ENCODE measurements at places on chromosomes 1 and 21. TPM values are rescaled to one million over a fixed set of nuclear protein-coding genes. Genes with fewer than 3 reads are reported as not detected.

- peaks cover 70% of the 10 kb centered on the region for H3K27me3 ChIP-seq
- no peak for DNase-seq
- no peaks in the 10 kb centered on the region for H3K4me1 ChIP-seq
- H3K4me3 ChIP-seq = no peak overlapping the region
- no peak overlapping the region for H3K27ac ChIP-seq
These were observed 38.2 kb downstream of the PAX7 start for GRCh38 chr1:18668750-18669404.

- peaks cover 4% of the 10 kb centered on the region for H3K4me1 ChIP-seq
- H3K4me3 ChIP-seq = no peak overlapping the region
- no peaks in the 10 kb centered on the region for H3K27me3 ChIP-seq
- no peaks in the 10 kb centered on the region for H3K36me3 ChIP-seq
- peak; percentile 86 for DNase-seq
These were observed 92.6 kb downstream of the HHIPL2 start for GRCh38 chr1:222455188-222455879.

DNA sequence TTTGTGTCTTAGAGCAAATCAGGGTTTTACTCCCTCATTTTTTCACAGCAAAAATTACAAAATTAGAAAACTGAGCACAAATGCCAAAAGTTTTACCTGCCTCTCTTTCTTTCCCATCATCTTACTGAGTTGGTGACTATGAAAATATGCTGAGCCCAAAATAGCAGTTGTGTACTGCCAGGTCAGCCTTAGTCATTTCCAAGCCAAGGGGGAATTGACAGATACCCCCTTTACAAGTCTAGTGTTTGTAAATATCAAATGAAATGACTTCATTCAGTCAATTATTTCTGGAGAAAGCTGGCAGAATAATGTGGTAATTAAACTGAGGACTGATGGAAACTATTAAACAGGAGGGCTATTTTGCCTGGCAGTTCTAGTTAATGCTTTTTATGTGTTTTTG lies 11.4 kb upstream of the GORAB start:
- no peaks in the 10 kb centered on the region for H3K36me3 ChIP-seq
- DNase-seq = no peak
- no peak overlapping the region for H3K4me3 ChIP-seq
- H3K27ac ChIP-seq = no peak overlapping the region
- no peaks in the 10 kb centered on the region for H3K4me1 ChIP-seq
- H3K27me3 ChIP-seq = no peaks in the 10 kb centered on the region

The OR14K1 gene
- total RNA-seq = not detected

DNA sequence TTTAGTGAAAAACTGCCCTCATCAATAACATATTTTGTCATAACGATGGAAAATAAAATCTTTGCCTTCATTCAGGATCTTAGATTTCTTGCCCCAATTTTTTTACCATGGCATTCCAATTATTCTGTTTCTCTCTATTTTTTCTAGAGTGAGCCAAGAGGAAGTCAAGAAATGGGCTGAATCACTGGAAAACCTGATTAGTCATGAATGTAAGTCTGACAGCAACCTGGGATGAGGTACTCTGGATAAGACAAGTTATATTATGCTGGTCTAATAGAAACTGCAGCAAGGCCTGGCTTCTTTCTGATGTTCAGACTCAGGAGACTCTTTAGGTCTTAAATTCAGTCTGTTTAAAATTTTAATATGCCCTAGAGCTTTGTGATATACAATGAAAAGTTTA lies 3.5 kb downstream of the RGS4 start:
- H3K27me3 ChIP-seq = no peaks in the 10 kb centered on the region
- no peak overlapping the region for H3K27ac ChIP-seq
- no peaks in the 10 kb centered on the region for H3K4me1 ChIP-seq
- H3K36me3 ChIP-seq = no peaks in the 10 kb centered on the region
- no peak for DNase-seq

GRCh38 chr1:235601104-235601503 lies 48.5 kb downstream of the GNG4 start:
- H3K27me3 ChIP-seq = peaks cover 7% of the 10 kb centered on the region
- no peak overlapping the region for H3K4me3 ChIP-seq
- no peak overlapping the region for H3K27ac ChIP-seq
- no peaks in the 10 kb centered on the region for H3K4me1 ChIP-seq
- no peaks in the 10 kb centered on the region for H3K36me3 ChIP-seq

The UMODL1 gene
- total RNA-seq = 0.10 TPM

The CFHR1 gene
- not detected for total RNA-seq

DNA sequence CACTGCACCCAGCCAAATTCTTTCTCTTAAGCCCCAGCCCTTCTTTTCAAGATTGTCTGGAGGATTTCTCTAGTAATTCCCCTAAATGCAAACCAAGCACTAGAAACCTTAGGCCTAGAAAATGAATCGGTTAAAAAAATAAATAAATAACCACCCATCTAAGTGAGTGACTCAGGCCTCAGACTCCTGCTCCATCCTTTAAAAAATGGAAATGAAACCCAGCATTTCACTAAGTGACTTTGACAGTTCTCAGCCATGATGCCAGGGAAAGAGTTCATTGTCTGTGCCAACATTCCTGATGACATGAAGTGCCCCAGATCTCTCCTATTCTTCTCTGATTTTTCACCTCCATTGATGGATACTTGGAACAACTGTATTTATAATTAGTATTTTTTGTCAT lies 415.2 kb upstream of the DAB1 start:
- no peaks in the 10 kb centered on the region for H3K27me3 ChIP-seq
- DNase-seq = no peak
- H3K4me1 ChIP-seq = no peaks in the 10 kb centered on the region
- no peak overlapping the region for H3K27ac ChIP-seq

DNA sequence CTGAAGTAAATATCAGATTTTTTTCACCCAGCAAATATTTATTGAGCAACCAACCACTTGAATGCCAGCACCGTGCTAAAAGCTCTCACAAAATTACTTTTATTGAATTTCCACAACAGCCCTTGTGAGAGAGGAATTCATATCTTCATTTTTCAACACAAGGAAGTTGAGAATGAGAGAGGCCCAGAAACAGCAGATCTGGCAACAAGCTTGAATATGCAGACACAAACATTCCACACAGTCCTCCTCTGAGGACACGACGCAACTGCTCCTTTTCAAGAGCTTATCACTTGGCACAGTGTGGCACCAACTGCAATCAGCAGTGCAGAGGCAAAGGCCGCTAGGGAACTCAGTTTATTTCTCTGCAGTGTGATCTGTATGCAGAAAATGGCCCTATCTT lies 32.2 kb upstream of the IFNAR2 start:
- no peaks in the 10 kb centered on the region for H3K27me3 ChIP-seq
- no peak overlapping the region for H3K4me3 ChIP-seq
- no peaks in the 10 kb centered on the region for H3K36me3 ChIP-seq
- peak; percentile 30 for DNase-seq
- peaks cover 48% of the 10 kb centered on the region for H3K4me1 ChIP-seq
- H3K27ac ChIP-seq = peak overlapping the region; percentile 83

DNA sequence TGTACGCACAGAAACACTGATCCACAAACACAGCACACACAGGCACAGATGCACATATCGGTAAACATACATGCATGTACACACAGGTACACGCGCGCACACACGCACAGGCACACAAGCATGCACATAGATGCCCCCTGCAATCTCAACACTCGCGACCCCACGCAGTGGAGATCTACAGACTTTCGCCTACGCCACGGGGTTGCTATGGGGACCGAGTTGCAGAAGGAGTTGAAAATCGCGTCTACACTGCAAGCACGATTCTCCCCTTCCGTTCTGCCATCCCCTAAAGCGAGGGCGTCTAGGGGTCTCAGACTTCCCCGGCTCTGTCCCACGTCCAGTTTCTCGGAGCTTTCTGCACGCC lies 826 bp downstream of the TRIM17 start:
- H3K4me3 ChIP-seq = peak overlapping the region; percentile 28
- peaks cover 3% of the 10 kb centered on the region for H3K36me3 ChIP-seq
- DNase-seq = peak; percentile 31
- H3K27ac ChIP-seq = no peak overlapping the region
- H3K27me3 ChIP-seq = peaks cover 13% of the 10 kb centered on the region
- peaks cover 7% of the 10 kb centered on the region for H3K4me1 ChIP-seq

DNA sequence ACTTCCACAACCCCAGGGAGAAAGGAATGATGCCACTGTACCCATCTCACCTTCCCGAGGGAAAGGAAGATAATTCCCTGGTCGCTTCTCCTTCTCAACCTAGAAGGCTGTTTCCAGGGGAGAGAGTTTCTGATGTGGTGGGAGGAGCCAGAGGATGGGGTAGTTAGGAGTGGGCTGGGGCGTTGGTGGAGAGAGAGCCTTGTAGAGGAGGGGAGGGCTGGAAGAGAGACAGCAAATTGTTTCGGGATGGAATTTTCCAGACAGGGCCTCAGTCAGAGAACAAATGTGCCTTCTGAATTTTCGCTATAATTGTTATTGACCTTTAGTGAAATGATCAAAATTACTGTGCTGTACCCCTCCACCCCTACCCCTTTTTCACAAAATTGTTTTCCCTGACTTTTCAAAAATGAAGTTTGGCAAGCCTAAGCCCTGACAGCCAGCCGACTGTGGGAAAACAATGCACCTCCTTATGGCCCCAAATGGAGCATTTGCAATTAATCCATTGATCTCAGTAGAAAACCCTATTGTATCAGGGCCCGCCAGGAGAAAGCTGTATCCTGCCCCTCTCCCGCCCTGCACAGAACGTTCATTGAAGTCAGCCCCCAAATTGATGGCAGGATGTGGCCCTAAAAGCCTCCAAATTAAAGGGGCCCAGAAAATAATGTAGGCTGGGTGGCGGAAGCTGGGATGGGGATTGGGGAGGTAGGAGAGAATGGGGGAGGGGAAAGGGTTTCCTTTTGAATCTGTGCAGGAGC lies 69.1 kb upstream of the JUN start:
- no peaks in the 10 kb centered on the region for H3K27me3 ChIP-seq
- H3K36me3 ChIP-seq = no peaks in the 10 kb centered on the region
- no peak for DNase-seq
- no peak overlapping the region for H3K4me3 ChIP-seq

The RGS8 gene
- total RNA-seq = not detected

GRCh38 chr1:179021873-179022272 lies 3.8 kb upstream of the FAM20B start:
- peaks cover 13% of the 10 kb centered on the region for H3K4me1 ChIP-seq
- DNase-seq = peak; percentile 39
- H3K36me3 ChIP-seq = no peaks in the 10 kb centered on the region
- H3K4me3 ChIP-seq = no peak overlapping the region

The CLCA1 gene
- total RNA-seq = not detected

DNA sequence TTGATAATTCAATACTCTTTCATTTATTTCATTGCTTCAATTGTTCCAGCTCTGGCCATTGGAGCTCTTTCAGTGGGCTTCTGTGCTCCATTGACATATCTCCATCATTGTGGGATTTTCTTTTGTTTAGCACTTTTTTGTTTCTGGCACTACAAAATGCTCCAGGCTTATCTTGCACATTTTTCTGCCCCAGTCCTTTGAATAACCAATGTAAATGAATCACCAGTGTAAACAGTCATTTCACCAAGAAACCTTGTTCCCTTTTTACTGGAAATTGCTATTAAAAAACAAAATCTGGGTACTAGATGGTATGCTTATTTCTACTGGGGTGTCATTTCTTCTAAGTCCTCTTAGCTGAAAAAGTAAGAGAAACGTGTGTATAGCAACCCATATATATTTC lies 173.0 kb upstream of the LYPLAL1 start:
- no peaks in the 10 kb centered on the region for H3K27me3 ChIP-seq
- DNase-seq = no peak
- no peak overlapping the region for H3K27ac ChIP-seq
- H3K36me3 ChIP-seq = no peaks in the 10 kb centered on the region

DNA sequence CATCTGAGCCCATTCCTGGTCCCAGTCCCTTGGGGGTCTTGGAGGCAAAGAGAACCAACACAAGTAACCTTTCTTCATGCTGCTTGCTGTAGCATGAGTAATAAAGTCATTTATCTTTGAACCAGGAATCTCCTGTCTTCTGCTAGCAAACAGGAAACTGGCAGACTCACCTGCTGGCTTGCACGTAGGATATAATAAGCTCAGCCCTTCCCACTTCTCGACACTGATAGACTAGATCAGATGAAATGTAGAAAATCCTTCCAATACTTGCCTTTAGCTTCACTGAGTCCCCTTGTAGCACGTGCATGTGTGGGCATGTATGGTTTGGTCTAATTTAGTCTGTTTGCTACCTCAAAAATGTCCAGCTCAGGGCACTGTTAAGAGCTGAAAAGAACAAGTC lies 6.5 kb upstream of the TFF2 start:
- peaks cover 3% of the 10 kb centered on the region for H3K27me3 ChIP-seq
- peak; percentile 12 for DNase-seq
- no peak overlapping the region for H3K4me3 ChIP-seq
- H3K4me1 ChIP-seq = no peaks in the 10 kb centered on the region
- H3K27ac ChIP-seq = no peak overlapping the region

The EVI5 gene
- total RNA-seq = 49.7 TPM

- no peaks in the 10 kb centered on the region for H3K27me3 ChIP-seq
- no peak overlapping the region for H3K4me3 ChIP-seq
- H3K27ac ChIP-seq = peak overlapping the region; percentile 68
These were observed 46.3 kb downstream of the IER5 start for GRCh38 chr1:181134543-181135436.

DNA sequence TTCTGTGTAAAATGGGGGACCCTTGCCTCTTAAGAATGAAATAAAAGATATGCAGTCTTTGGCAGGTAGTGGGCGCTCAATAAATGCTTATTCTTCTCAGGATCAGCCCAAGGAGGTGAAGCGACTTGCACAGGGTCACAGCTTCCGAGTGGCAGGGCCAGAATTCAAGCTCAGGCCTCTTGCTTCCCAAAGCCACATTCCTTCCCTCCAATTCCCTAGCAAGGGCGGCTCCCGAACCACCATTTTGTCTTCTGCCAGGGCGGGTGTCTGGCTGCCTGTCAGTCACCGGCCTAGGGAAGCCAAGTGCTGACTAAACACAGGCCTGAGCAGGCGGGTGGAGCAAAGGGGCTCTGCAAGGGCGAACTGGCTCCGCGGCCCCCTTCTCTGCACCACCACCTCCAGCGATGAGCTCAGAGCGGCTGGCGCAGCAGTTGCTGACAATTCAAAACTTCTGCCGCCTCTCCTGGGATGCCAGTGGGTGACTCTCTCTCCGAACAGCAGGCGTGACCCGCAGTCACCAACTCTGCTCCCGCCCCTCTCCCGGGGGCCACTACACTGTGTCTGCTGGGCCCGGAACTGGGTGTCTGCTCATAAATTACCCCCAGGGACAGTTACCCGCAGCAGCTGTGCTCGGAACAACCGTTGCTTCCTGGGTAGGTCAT lies 10.8 kb downstream of the GPR3 start:
- H3K36me3 ChIP-seq = peaks cover 38% of the 10 kb centered on the region
- peak overlapping the region; percentile 60 for H3K27ac ChIP-seq
- DNase-seq = no peak
- peaks cover 26% of the 10 kb centered on the region for H3K4me1 ChIP-seq
- H3K4me3 ChIP-seq = no peak overlapping the region
- no peaks in the 10 kb centered on the region for H3K27me3 ChIP-seq
